ENCODE measurements at places on chromosomes 13 and 19. TPM values are rescaled to one million over a fixed set of nuclear protein-coding genes. Genes with fewer than 3 reads are reported as not detected.

- DNase-seq, result peak; percentile 37
Measured at GRCh38 chr19:16871871-16872270, 16.9 kb upstream of the F2RL3 start.

DNA sequence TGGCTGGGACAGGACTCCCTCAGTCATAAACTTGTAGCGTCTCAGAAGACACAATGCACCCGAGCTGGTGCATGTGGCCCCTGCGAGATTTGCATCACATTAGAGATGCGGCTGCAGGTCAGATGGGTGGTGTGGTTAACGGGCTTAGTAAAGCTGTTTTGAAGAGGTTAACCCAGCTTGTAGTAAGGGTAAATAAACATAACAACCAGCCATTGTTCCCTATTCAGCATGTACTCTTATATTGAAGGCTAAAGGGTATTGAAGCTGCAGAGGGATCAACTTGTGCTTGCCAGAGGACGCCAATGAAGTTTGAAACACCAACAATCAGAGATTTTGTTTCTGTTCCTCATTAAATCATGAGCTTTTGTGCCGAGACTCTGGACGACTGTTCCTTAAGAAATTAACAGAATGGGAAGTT is 79.4 kb downstream of the ZIC5 start:
- no peak for DNase-seq

C3 gene
- total RNA-seq, result 75.1 TPM

GRCh38 chr13:77378662-77379061 is 51.8 kb upstream of the MYCBP2 start:
- DNase-seq, result no peak

LILRA1 gene
- total RNA-seq, result not detected

DNA sequence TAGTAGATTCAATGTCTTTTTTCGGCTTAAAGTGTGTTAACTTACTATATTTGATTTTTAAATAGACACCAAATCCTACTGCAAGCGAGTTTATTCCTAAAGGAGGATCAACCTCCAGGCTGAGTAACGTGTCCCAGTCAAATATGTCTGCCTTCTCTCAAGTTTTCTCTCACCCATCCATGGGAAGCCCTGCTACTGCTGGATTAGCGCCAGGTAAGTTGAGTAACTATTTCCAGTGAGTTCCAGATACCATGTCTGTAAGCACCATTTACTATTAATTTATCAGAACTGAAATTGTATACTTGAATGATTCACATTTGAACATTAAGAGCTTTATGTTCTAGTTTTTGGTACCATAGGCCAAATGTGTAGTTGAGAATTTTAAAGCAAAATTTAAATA is 81.8 kb downstream of the PAN3 start:
- no peak for DNase-seq

GRCh38 chr13:24618011-24618955 is 61.9 kb upstream of the ATP12A start:
- DNase-seq, result peak; percentile 79

- no peak for DNase-seq
Measured at GRCh38 chr13:74795526-74795925, 661.3 kb upstream of the KLF12 start.

DNA sequence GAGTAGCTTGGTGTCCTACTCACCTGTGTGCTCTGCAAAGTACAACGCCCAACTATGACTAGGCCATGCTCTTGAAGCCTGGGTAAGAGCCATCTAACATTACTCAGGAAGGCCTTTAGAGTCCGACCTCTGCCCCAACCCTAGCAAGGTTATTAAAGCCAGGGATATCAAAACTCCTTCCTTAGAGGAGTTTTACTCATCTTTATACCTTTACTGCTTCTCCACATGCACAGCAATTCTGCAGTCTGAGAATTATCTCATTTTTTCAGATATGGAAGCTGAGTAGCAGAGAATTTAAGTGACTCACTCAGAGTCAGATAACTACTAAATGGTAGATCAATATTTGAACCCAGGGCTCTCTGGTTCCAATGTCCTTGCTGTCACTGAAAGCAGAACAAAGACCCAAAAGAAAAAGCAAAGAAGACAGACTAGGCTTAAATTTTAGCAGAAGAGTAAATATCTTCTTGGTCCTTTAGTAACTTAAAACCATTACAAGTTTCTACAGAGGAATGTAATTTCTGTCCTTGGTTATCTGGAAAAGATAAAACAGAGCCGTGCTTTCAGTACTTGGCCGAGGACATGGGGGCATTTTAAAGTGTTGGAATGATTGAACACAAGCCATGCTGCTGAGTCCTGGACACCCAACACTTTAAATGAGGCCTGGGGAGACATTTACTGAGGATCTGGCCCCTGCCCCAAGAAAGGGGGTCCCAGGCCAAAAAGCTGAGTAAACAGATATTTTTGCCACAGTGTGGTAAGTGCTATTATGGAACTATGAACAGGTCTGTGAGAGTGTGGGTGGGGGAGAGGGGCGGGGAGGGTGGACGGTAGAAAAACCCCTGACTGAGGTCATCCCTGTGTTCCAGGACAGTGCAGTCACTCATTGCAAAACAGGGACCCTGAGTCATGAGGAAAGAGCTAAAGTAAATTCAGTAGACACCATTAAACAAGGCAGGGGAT is 18.4 kb upstream of the KPNA3 start:
- DNase-seq, result no peak

- DNase-seq, result no peak
Measured at GRCh38 chr19:17506745-17507144, 4.7 kb upstream of the PGLS start.

GRCh38 chr19:19464339-19465098 is 50.8 kb downstream of the TSSK6 start:
- DNase-seq, result peak; percentile 42

DNA sequence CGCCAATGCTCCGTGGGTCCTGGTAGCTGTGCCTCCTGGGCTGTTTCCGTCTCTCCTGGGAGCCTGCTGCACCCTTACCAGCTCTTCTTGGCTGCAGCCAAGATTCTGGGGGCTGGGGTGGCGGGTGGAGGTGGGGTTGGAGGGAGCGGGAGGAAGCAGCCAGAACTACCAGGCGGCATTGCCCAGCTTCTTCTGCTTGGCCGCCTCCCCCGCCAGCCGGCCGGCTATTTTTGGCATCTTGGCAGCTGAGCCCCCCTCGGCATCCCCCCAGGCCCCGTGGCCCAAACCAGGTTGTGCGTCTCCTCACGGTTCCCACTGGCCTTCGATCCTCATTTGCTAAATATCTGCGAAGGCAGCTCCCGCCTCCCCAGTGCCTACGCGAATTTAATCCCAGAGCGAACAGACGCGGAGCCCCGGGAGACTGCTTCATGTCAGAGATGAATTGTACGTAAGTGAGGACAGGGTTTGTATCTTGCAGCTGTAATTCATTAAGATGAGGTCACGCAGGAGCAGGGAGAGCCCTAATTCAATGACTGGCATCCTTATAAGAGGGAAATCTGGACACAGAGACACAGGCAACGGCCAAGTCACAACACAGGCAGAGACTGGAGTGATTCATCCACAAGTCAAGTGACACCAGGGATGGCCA is 12.8 kb upstream of the PEAK3 start:
- DNase-seq, result no peak

GRCh38 chr19:10327793-10328192 is 5.5 kb downstream of the RAVER1 start:
- no peak for DNase-seq

ZNF610 gene
- 2.2 TPM for total RNA-seq

FAM83E gene
- total RNA-seq, result 17.5 TPM

GRCh38 chr19:15926484-15926883 is 7.8 kb downstream of the CYP4F11 start:
- DNase-seq, result no peak

SLC10A2 gene
- not detected for total RNA-seq

- no peak for DNase-seq
Measured at GRCh38 chr19:35195830-35196229, 32.7 kb downstream of the FAM187B start.

C1QTNF9 gene
- total RNA-seq, result 2.3 TPM

- no peak for DNase-seq
Measured at GRCh38 chr13:113973218-113974164, at the start of gene C13orf46. TSS of gene C13orf46 (minus strand) at chr13:113974076. CDS start at chr13:113973997, 79 bp downstream.

Data from stomach (tissue), 19 donors.